Activated CD8-positive, alpha-beta memory T cell treated with anti-CD3 and anti-CD28 coated beads, Interleukin-2, amount 10 ng/mL, durations not matched to agents 7 days and 5 days (primary cell): ENCODE measurements at places on chromosomes 12 and 14. TPM values are rescaled to one million over a fixed set of nuclear protein-coding genes. Genes with fewer than 3 reads are reported as not detected.

HOXC10 gene
- total RNA-seq, result not detected

GPR162 gene
- not detected for total RNA-seq

CAPZA3 gene
- total RNA-seq, result not detected

CBLN3 gene
- 7.1 TPM for total RNA-seq

NRDE2 gene
- 30.3 TPM for total RNA-seq

USP44 gene
- 13.7 TPM for total RNA-seq

FKBP3 gene
- 72.6 TPM for total RNA-seq

C12orf43 gene
- total RNA-seq, result 24.6 TPM
